ENCODE measurements at places on chromosomes 5 and 9.
A peak's percentile ranks its signal among the peaks of the same experiment; 100 is the strongest.

GRCh38 chr5:35230038-35230611 is at the start of gene PRLR:
TSS of gene PRLR (minus strand) at chr5:35230487. CDS start at chr5:35089620, 140,867 bp downstream.
- DNase-seq = peak; percentile 19

DNA sequence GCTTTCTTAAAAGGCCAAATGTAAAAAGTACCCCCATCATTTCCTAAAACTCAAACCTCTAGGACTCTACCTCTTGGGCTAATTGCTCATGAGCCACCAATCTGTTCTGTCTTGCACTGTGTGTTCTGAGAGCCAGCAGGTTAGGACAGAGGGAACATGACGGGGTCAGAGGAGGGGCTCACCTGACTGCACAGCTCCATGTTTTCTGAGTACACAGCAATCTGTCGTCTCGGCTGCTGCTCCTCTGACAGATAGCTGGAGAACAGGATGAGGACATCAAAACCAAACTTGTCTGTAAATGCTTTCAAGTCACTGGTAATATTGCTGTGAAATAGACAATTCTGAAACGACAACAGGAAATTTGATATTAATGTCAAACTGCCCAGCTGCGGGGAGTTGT is 50.9 kb upstream of the PCA3 start:
- DNase-seq = no peak

- DNase-seq = no peak
Observed at GRCh38 chr9:87615547-87616148, 110.3 kb upstream of the CTSL start.

DNA sequence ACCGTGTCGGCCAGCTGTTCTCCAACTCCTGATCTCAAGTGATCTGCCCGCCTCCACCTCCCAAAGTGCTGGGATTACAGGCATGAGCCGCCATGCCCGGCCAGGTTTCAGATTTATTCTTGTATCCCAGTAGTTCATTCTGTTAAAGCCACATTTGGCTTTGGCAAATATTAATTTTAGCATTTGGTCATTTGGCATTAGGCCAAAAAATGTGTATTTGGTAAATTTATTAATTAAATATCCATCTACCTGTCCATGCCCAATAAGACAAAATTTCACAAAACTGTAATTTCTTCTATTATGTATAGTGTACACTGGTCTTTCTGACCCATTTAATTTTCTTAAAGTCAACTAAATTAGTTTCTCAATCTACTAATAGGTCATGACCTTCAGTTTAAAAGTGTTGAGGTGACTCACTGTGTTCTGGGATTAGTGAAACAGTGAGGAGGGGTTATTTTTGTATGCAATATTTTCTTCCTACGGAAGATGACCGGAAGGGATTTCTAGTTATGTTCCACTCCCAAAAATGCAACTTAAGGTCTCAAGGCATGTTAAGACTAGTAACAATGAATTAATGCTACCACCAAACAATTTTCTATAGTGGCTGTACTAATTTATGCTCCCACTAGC is 21.0 kb downstream of the OSTF1 start:
- DNase-seq = no peak

DNA sequence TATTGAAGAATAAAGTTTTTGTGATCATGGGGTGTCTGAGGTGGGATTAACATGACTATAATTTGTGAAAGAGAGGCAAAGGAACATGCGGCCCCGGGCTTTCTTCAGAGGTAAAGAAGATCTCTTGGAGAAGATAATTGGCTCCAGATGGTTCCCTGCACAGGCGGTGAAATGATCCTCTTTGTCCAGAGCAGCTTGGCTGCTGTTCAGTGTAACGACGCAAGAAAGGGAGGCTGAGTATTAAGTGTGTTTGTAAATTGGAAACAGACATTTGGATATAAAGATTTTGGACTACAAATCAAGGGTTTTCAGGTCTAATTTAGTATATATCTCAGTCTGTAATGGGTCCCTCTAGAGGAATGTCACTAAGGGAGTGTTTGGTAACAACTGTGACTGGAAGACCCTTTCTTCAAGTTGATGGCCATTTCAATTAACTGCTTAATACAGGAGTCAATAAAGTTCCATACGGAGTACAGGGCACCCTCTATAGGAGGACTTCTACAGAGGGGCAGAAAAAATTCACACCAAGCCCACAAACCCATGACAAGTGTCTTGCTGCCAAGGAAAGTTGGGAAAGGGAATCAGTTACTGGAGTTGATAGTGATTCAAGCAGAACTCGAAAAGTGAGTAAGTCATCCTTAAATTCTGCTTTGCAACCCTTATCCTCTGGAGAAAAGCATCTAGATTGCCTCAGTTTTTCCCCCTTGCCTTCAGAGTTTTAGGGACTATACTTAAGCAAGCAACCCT is 4.1 kb downstream of the EQTN start:
- peak; percentile 37 for DNase-seq

DNA sequence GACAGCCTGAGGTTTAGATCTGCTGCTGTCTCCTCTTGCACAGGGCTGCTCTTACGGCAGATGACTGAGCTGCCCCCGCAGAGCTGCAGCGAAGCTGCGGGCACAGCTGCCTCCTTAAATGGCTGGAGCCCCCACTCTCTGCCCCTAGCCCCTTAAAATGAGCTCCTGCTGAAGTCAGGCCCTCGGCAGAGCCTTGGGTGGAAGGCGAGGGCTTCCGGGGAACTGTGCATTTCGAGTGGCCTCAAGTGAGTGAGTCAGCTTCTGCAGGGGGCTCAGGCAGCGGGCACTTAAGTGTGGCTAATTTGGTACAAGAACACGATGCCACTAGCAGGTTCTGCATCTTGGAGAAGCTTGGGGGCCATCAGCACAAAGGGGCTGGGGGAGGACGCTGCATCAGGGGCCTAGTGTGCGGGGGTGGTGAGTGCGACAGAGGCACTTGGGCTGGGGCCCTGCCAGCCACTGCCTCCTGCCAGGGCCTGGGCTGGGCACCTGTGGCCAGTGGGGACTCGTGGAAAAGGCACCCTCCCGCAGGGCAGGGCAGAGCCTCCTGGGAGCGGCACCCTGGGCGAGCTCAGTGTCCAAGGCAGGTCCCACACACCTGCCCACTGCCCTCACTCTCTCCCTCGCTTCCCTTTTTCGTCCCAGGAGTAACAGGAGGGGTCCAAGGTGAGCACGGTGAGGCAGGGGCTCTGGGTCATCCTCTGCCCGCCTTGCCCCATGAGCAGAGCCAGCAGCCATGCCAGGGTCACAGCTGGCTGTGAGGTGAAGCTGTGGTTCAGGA is 28.8 kb upstream of the RNU6ATAC start:
- DNase-seq = no peak

DNA sequence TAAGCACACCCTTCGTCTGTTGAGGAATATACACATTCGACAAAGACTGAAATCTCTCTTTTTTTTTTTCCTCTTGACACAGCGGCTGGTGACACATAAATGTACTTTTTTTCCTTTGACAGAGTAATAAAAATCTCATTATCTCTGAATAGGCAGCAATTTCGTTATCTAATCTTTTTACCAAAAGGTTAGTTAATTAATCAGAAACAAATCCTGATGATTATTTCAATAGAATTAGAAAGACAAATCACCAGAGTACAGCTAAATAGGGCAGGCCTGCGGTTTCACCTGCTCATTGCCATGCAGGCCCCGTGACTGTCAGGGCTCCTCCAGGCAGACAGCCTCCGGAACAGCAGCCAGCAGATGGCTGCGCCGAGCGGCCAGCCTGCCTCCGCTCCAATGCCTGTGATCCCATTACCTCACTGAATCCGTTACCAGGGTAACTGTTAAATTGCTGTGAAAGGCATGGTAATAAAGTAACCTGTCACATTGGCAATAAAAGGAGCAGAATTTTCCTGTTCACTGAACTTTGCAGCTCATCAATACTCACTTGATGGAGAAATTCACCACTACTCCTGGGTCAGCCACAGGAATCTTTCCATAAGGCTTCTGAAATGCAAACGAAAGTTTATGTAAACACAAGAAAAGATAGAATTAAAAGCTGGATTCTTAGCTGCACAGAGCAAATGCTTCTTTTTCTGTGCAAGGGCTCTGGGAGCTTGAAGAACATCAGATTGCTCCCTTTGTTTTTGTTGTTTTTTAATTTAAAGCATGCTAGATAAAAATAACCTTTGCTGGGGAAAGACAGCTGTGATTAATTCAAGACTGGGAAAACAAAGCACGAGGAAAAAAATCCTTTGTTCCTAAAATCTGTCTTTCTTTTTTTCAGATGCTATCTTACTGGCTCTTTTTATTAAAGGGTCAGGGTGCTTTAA is 666.4 kb upstream of the ZNF608 start:
- peak; percentile 84 for DNase-seq

DNA sequence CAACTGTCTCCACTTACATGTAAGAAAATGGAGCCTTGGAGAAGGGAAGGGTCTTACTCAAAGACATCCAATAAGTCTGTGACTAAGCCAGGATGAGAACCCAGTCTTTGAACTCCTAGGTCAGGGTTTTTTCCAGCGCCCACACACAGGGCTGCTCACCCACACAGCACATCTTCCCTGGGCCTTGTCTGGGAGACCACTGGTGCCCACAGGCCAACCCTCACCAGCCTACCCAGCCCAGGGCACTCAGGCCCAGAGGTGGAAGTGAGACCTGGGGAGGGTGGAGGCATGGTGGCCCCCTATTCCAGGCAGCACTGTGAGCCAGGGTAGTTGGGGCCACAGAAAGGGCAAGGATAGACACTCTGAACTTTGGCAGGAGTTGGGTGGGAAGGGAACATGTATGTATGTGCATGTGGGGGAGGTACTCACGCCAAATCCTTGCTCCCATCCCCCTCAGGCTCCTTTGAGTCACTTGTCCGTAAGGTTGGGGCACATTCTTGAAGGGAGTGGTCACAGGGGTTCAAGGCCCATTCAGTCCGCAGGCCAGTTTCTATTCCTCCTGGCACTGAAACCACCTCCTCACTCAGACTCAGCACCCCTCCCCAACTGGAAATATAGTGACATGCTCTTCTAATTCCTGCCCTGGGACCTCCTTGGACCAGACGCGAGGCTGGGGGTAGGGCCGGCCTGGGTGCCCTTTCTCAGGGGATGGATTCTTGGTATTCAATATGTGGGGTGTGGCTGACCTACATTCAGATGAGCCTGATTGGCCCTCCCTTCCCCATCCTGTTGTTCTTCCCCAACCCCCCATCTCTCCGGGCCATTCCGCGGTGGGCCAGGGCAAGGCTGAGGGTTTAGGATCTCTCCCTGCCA is 2.9 kb upstream of the SLC4A9 start:
- no peak for DNase-seq

DNA sequence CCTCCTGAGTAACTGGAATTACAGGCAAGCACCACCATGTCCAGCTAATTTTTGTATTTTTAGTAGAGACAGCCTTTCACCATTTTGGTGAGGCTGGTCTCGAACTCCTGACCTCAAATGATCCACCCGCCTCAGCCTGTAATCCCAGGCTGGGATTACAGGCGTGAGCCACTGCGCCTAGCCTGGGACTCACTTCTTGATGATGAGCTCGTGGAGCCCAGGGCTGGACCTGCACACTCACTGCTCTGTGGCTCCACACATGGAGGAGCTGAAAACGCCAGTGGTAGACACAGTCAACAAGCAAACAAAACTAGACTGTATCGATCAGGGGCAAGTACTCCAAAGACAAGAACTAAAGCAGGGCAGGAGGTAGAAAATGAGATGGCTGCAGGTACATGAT is 59.8 kb upstream of the RPL26L1 start:
- no peak for DNase-seq

DNA sequence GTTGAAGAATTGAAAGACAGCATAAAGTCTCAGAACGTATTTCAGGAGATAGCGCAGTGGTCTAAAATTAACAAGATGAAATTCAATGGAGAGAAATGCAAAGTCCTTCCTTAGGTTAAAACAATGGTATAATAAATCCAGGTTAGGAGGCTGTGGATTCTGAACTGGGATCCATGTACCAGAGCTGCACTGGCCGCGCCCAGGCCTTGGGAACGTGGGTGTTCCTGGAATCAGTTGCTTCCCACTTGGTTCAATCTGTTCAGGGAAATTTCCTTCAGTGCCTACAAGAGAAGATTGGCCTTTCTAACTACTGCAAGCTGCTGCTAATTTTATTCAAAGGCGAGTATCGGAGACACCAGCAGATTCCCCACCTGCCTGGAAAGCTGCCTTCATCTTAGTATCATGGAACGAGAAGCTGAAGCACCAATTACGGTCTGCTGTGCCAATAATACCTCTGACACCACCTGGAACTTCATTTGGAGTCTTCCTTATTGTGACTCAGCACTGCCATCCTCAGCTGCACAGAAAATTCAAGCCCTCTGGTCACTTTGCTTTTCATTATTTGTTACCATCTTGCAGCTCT is 14.3 kb upstream of the CTNND2 start:
- no peak for DNase-seq

- DNase-seq = no peak
Observed at GRCh38 chr9:109974918-109975276, 194.9 kb downstream of the PALM2AKAP2 start.

GRCh38 chr5:122107016-122107415 is 22.3 kb upstream of the ZNF474 start:
- DNase-seq = no peak

DNA sequence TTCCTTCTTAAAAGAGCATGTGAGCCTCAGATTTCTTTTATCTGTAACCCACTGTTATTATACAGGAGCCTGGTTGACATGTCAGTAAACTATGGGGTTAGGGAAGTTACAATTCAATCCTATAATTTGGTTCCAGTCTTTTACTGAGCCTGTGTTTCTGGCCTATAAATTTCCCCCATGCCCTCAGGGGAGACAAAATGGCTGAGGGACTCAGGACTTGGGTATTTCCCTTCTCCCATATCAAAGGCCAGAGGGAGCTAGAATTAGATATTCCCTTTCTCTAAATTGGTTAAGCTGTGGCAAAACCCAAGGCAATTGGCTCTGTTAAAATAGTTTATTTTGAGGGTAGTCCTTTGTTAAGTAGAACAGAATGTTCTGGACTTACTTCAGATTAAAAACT is 823.2 kb downstream of the TLE1 start:
- peak; percentile 56 for DNase-seq

GRCh38 chr5:127028822-127029457 is 1.4 kb downstream of the MARCHF3 start:
- no peak for DNase-seq

DNA sequence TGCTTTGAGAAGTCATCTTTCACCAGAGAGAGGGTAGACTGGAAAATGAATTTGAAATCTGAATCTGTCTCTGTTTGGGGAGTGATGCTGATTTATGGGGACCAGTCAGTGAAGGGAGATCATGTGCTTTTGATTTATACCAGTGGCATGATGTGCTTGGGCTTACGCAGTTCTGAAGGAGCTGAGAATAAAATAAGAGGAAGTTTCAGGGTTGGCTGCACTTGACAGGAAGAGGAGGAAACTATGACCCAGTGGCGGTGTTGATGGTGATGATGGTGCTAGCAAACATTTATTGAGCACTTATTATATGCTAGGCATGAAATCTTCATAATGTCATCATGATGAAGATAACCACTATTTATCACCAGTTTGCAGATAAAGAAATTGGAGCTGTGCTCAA is 136.4 kb upstream of the GLRA1 start:
- no peak for DNase-seq

GRCh38 chr5:160679567-160680309 is 172.3 kb downstream of the ATP10B start:
- DNase-seq = no peak

Measured in RPMI7951 (cell line).